ENCODE measurements at places on chromosomes 5 and 9.

DNA sequence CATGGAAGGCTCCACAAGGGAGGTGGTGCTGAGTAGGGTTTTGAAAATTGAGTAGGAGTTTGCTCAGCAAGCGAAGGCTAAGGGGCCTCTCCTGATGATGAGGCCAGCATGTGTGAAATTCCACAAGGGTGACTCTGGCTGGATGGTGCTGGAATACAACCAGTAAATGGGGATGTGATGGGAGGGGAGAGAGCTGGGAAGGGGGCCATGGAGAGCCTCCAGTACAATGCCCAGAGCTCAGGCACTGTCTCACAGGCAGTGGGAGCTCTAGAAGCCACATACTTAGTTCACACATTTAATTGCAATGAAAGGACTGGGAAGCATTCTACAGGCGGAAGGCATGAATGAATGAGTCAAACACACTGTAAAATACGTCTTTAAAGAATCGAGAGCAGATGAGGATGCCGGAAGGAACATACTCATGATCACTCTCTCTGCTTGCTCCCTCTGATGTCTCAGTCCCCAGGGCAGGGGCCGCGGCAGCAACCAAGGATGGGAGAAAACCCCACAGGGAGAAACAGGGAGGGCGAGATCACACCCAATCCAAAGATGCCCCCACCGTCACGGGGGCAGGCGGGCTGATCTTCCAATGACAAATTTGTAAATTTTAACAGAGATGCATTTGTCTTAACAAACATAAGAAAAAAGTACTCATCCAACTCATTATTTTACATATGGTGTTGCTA lies 261.0 kb downstream of the NSG2 start:
- DNase-seq = no peak

DNA sequence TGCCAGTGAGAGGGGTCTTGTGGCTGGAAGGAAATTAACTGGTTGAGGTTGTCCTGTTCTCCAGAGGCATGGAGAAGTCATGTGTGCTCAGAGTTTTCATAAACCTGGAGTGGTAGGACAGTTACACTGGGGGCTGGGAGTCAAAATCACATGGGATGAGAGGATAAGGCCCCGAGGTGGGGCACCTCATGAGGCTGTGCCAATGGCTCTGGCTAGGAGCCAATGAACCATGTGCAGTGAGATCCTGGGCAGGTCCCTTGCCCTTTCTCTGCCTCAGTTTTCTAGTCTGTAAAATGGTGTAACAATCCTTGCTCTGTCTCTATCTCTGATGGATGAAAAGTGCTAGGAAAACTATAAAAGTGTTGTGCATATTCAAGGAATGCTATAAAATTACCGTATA lies 7.0 kb upstream of the SYNPO start:
- DNase-seq = no peak

- DNase-seq = no peak
These were observed 294.5 kb downstream of the CTNND2 start for GRCh38 chr5:11609570-11610303.

DNA sequence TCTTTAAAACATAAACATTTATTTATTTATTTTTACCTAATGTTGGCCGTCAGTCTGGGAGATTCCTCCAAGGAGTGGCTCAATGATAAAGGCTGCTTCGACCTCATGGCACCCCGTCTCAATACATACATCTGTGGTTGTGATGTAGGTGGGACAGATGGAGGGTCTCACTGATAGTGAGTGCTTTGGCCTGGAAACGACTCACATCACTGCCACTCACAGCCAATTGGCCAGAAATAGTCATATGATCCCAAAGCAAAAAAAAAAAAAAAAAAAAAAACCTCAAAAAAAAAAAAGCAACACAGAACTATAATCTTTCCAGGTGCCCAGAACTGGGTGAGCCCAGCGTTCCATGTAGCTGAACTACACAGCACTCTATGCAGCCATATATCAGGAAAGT lies 125.4 kb downstream of the PSAT1 start:
- no peak for DNase-seq

DNA sequence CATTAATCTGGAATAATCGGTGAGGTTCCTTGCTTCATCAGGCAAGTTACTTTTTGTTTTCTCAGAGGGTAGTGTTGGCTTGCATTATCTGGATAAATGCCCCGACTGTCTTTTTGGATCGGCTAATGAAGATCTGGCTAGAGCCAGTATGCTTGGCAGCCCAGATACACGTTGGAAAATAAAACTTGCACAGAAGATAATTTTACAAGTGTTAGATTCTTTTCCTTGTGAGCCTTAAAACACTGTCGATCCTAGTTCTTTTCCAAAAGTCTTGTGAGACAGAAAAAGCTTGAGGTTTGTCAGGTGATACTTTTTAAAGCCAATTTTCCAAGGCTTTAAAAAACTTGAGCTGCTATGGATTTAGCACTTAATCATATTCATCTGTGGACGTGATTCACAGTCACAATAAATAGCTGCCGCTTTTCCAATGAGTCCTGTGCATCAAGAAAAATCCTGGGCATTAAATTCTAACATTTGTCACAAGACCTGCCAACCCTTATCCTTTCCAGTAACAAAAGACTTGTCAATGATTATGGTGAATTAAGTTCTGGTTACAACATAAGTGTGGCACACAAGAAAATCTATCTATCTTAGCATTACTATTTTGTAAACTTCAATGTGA lies 68.5 kb downstream of the PRLR start:
- no peak for DNase-seq

DNA sequence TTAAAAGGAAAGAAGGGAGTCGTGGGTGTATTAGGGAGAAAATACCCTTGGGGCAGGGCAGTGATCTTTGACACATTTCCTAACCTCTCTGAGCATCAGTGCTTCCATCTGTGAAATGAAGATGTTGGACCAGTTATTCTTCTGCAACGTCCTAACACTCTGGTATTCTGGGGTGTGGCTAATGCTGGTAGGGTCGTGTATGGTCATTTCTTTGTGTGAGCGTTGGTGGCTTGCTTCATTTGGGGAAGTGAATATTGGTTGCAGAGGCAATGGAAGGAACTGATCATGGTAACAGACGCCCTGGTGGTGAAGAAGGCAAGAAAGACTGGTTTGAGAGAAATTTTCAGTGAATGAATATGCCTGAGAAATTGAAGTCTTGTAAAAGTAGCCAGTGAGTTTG lies 67.9 kb upstream of the TTC23L start:
- DNase-seq = no peak

GRCh38 chr5:42586625-42587024 lies 163.4 kb downstream of the GHR start:
- DNase-seq = no peak

DNA sequence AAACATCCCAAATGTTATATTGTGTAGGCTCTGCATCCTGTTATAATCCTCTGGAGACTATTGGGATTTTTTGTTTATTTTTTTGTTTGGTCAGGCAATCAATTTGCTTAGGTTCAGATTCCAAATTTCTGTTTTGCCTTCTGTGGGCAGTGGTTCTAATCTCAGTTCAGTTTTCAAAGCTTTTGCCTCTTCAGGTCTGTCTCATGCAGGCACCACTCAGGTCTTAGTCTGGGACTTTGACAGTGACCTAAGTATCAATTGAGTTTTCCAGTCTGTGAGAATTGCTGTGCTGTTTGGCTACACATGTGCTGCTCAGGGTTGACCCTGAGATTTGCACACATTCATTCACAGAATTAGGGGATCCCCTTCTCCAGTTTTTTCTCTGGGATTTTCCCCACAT lies 14.1 kb downstream of the SNX2 start:
- DNase-seq = no peak

DNA sequence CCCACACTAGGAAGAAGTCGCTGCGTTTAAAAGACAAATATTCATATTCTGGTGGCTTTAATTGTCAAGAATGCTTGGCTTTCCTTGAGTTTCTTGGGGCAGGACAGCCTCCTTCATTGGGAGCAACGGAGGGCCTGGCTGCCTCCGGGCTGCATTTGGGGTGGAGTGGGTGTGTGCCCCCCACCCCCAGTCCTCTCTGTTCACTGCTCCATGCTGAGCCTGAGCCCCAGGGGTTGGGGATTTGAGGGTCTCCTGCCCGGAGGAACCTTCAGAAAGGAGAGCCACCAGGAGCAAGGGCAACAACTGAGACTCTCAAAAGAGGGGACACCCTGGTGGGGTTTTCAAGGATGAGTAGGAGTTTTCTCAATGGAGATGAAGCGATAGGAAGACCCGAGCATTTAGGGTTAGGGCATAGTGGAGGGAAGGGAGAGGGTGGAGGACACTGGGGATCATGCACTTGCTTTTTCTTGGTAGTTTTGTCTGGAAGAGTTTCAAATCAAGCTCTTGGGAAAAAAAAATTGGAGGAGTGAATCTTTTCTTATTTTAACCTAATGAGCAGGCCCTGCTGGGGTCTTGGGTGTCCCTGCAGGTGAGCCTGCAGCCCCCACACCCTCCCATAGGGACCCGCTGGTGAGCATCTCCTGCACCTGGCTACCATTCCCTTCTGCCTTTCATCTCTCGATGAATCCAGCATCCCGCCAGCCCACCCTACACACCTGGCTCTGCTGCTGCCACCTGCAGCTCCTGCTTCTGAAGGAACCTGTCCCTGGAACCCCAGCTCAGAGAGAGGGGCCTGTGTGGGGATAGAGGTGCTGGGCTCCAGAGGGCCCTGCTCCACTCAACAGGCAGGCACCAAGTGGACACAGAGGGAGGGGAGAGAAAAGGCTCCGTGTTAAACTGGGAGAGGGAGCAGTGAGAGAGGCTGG lies 4.1 kb downstream of the SLC6A19 start:
- DNase-seq = no peak

DNA sequence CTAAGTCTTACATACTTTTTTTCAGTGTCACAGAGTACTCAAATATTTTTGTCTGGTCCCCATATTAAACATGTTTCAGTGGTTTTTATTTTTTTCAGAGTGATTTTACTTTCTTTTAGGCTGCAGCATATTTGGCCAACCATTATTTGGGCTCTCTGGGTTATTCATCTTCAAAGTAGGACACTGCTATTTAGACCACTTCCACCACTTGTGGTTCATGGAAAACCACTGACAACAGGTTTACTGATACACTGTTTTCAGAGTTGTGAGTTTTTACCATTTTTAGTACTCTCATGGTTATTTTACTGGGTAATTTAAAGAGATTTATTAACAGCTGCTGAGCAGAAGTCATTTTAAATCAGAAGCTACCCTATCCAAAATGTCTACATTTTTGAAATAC lies 437.6 kb downstream of the KIAA0825 start:
- no peak for DNase-seq

DNA sequence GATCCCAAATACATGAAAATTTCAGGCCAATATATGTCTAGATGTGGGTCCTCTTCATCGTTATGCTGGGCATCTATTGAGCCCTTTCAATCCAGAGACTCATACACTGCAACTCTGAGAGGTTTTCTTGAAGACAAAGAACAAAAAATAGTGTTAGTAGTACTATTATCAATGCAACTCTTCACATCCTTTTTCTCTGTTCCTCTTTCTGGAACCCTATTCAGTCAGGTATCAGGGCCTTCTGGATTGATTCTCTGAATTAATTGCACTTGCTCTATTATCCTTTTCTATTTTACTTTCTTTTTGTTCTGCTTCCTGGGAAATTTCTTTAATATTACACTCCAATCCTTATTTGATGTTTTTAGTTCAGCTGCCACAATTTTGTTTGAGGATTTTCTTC lies 18.5 kb upstream of the FAM120A start:
- no peak for DNase-seq

DNA sequence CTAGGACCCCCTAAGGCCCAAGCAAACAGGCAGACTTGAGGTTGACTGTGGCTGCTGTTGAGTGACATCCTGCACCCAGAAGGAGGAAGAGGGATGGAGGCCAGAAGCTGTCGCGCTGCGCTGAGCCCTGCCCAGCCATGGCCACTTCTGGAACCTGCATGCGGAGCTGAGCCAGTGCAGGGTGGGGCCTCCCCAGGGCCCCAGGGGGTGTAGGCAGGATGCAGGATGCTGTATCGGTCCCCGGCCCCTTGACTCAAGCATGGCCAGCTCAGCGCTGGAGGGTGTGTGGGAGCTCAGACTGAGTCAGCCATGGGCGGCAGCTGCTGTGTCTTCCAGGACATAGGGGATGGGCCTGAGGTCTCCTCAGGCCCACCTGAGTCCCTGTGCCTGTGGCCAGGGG lies 26.9 kb downstream of the GLT6D1 start:
- DNase-seq = no peak

DNA sequence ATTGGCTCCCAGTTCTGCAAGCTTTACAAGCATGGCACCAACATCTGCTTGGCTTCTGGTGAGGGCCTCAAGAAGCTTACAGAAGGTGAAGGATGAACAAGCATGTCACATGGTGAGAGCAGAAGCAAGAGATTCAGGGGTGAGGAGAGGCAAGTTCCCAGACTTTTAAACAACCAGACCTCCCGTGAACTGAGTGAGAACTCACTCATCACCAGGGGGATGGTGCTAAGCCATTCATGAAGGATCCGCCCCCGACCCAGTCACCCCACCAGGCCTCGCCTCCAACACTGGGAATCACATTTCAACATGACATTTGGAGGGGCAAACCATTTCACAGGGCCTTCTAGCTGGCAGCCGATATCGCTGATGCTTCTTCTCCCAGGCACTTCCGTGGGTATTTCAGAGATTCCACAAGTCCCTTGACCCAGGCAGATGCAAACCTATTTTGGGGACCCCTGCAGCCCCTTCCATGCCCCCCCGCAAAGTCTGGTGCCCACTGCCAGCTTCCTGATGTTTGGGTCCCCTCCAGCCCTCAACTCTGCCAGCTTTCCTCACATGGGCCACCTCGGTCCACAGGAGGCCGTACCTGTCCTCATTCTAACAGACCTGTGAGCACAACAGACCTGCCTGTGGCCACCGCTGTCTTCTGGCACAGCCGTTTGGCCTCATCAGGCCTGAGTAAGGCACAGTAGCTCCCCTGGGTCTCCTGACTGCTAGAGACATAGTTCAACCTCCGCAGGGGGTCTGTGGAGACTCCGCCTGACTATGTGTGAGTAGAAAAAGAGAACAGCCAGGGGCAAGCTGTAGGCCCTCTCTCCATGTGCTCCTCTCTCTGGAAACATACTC lies 60.7 kb upstream of the ANGPTL2 start:
- no peak for DNase-seq

GRCh38 chr5:170148430-170149205 lies 42.9 kb downstream of the FOXI1 start:
- no peak for DNase-seq

Data from stimulated activated CD4-positive, alpha-beta T cell treated with anti-CD3 and anti-CD28 coated beads, Interleukin-1b, Interleukin-23, amount 100 ng/mL, for 4 hours (primary cell).